ENCODE measurements at places on chromosomes 3 and 15.

- no peak for DNase-seq
These were observed 76.3 kb upstream of the TTBK2 start for GRCh38 chr15:42996871-42997270.

- DNase-seq, result no peak
These were observed 17.5 kb downstream of the RFTN1 start for GRCh38 chr3:16496008-16496407.

- DNase-seq, result no peak
These were observed 193.3 kb upstream of the SLCO3A1 start for GRCh38 chr15:91660174-91660649.

DNA sequence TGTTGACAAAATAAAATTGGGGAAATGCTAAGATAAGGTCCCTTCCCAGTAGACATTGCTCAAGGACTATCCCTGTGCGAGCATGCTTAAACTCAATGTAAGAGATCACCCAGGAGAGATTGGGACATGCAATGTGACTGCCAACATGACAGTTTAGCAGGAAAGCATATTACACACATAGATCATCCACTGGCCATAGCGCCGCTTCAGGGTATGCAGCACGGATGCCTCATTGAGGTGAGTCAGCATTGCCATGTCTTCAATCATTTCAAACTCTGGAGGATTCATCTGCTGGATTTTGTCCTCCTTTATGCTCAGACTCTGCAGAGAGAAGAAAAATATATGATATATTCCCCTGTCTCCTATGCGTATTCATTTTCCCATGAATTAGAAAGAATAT is 8.9 kb downstream of the MYH15 start:
- no peak for DNase-seq

DNA sequence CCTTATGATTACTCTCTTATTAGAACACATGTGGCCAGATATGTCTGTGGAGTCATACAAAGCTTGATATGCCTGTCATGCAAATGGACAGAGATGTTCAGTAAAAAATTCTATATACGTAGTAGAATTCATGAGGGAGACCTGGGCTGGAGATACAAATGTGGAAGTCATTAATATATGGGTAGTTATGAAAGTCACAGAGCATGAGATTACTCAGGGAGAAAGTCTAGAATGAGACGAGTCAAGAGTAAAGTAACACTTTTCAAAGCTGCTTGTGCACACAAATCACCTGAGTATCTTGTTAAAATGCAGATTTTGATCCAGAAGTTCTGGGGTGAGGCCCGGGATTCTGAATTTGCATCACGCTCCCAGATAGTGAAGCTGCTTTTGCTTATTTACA is 28.4 kb downstream of the OXSM start:
- no peak for DNase-seq

GRCh38 chr15:83516935-83517334 is 69.8 kb downstream of the SH3GL3 start:
- no peak for DNase-seq
